ENCODE measurements at places on chromosomes 5 and 9. TPM values are rescaled to one million over a fixed set of nuclear protein-coding genes. Genes with fewer than 3 reads are reported as not detected.

Gene BARHL1
- not detected for total RNA-seq

Gene HMMR
- 0.23 TPM for total RNA-seq

Gene YTHDC2
- 13.7 TPM for total RNA-seq

Gene DMAC1
- total RNA-seq: 11.7 TPM

Gene FBXO4
- 11.1 TPM for total RNA-seq

Gene MORN5
- not detected for total RNA-seq

Gene INSL4
- not detected for total RNA-seq

Gene TMEFF1
- total RNA-seq: 5.0 TPM

Gene CDH6
- total RNA-seq: 11.9 TPM

Gene ADAMTS16
- total RNA-seq: 0.12 TPM

Gene FGF18
- total RNA-seq: not detected

Gene GNPDA1
- total RNA-seq: 81.9 TPM

Gene HK3
- 0.23 TPM for total RNA-seq

Gene KCNN2
- not detected for total RNA-seq

Gene IFNK
- not detected for total RNA-seq

Gene NXNL2
- total RNA-seq: 0.45 TPM

Data from smooth muscle cell of the coronary artery (primary cell).